Hindlimb muscle (tissue), 1 donor: ENCODE measurements at places on chromosomes 4 and X. TPM values are rescaled to one million over a fixed set of nuclear protein-coding genes. Genes with fewer than 3 reads are reported as not detected.

DNA sequence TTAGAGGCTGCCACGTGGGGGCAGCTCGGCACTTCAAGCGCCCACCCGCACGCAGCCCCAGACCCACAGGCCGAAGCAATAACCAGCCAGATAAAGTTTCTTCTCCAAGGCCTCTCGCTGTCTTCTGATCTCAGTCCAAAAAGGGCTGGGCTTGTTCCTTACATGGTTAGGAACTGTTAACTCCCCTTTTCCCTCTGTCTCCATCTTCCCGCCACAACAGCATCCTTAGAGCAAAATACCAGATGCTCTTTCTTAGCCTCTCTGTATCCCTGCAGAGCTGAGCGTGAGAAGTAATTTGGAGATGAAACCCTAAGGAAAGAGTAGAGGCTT, 23.4 kb upstream of the KIAA1210 start:
- peak; percentile 34 for DNase-seq

- DNase-seq, result no peak
These were observed 37.1 kb upstream of the MTNR1A start for GRCh38 chr4:186592445-186592844.

Gene TLR1
- polyA plus RNA-seq, result 3.1 TPM

GRCh38 chr4:169164669-169165415, 105.9 kb downstream of the SH3RF1 start:
- no peak for DNase-seq

GRCh38 chr4:3098346-3098745, 23.9 kb downstream of the HTT start:
- DNase-seq, result no peak

Gene ADAM29
- polyA plus RNA-seq, result not detected

GRCh38 chr4:81807386-81807785, 335.7 kb upstream of the RASGEF1B start:
- DNase-seq, result no peak

Gene NSUN7
- 0.66 TPM for polyA plus RNA-seq

GRCh38 chrX:145405012-145405411, 157.7 kb downstream of the SPANXN1 start:
- DNase-seq, result no peak

- no peak for DNase-seq
These were observed 48.4 kb downstream of the ATP8A1 start for GRCh38 chr4:42608551-42608950.

DNA sequence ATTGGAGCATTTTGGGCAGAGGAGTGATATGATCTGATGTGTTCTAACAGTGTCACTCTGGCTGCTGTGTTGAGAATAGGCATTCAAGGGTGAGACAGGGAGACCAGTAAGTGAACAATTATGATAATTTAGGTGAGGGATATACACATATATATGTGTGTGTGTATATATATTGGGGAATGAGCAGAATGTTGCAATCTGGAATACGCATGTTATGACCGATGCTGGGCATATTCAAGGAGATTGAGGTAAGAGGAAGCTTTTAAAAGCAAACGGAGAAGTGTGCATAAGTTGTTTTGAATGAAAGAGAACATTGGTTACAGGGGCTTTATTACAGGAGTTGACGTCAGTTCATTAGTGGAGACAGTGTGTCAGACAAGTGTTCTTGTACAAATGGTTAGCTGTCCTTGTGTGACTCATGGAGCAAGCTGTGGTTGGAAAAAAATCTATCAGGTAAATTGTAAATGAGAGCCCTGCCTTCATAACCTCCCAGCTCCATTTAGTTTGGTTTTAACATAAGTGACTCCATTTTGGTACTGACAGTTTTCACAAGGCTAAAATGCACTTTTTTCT, 442.5 kb upstream of the LCORL start:
- DNase-seq, result no peak

Gene HEPH
- 6.4 TPM for polyA plus RNA-seq

DNA sequence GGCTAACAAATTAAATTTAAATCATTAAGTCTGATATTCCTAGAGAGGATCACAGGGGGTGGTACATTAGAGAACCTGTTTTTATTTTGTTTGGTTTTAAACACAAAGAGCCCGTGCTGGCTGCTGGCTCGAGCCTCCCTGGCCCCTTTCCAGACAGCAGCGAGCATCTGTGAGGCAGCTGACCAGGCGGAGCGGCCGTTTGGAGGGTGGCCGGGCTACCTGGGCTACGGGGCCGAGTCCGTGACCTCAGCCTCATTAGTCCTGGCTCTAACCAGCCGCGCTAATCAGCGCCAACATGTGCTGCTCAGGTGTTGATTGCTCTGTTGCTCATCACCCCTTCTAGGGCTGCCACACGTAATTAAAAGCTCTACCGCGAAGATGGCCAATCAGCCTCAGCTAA, 35.3 kb downstream of the DCTD start:
- no peak for DNase-seq

GRCh38 chr4:3421470-3421869, 20.3 kb upstream of the HGFAC start:
- DNase-seq, result no peak

Gene STARD8
- 25.3 TPM for polyA plus RNA-seq

Gene MMGT1
- 17.8 TPM for polyA plus RNA-seq

Gene CXCL11
- not detected for polyA plus RNA-seq

DNA sequence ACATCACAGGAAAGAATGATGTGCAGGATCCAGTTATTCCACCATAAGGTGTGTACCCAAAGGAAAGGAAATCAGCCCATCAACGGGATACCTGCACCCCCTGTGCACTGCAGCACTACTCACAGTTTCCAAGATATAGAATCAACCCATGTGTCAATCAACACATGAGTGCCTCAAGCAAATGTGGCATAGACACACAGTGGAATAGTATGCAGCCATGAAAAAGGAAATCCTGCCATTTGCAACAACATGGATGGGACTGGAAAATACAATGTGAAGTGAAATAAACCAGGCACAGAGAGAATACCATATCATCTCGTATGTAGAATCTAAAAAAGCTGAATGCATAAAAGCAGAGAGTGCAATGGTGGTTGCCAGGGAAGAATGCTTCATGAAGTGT, 53.3 kb downstream of the DHRSX start:
- no peak for DNase-seq

Gene IL15
- polyA plus RNA-seq, result 7.0 TPM

DNA sequence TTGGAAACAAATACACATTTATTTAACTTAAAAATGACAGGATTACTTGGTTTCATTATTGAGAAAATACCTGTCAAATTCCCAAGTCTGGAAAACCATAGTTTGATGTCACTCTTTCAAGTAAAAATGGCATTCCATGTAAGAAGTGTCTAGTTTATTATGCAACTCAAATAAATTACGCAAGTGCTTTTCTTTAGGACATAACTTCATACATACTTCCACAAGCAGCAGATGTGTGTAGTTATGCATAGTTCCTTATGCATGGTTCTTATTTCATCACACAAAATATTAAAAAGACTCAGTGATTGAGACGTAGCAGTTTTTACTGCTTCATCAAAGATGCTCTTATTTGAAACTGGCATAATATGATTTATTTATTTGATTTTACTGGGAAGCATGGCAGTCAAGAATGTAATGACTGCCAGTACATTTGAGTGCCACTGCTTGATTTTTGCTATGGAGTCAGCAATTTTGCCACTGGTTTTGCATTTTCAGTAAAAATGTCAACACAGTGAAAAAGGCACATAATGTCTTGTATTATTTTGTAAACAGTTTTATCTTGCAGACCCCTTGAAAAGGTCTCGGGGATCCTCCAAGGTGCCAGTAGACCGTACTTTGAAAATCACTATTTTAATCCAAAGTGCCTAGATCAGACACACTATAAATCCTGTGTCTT, 62.1 kb downstream of the CLCN3 start:
- DNase-seq, result no peak

DNA sequence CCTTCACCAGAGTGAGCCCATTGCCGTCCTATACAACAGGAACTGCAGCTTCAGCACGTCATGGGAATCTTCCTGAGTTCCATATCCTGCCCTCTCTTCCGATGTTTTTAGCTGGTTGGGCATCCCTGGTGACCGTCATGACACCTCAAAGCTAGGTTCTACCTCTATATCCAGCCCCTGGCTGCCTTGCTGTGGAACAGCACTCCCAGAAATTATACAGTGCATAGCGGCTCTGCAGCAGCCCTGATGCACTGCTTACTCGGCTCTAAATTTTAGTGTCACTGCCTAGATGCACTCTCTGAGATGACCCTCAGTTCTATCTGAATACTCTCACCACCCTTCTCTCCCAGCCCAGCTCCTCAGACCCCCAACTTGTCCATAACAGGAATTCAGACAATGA, 44.3 kb downstream of the ARHGEF38 start:
- no peak for DNase-seq

Gene ETDB
- not detected for polyA plus RNA-seq
